Dorsolateral prefrontal cortex (tissue), 122 donors: ENCODE measurements at places on chromosomes 7 and 10.

DNA sequence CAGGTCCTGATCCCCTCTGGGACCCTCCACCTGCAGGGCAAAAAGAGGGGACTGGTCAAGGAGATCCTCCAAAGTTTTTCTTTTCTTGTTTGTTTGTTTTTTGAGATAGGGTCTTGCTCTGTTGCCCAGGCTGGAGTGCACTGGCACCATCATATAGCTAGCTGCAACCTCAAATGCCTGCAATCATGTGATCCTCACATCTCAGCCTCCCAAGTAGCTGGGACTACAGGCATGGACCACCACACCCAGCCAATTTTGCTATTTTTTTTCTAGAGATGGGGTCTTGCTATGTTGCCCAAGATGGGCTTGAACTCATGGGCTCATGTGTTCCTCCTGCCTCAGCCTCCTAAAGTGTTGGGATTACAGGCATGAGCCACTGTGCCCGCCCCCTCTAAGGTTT, 41.0 kb downstream of the EPHB4 start:
- no peak for DNase-seq

DNA sequence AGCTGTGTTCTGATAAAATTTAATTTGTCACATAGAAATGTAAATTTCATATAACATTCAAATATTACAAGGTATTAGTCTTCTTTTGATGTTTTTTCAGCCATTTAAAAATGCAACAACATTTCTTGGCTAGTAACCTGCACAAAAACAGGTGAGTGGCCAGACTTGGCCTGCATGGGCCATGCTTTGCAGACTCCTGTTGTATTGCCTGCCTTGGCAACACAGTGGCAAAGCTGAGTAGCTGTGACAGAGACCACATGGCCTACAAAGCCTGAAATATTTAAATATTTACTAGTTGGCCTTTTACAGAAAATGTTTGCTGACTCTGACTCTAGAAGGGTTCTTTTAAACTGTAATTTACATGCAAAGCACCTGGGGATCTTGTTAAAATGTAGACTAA, 13.5 kb upstream of the TBX20 start:
- DNase-seq: no peak

GRCh38 chr10:121375172-121375571, 223.1 kb downstream of the FGFR2 start:
- no peak for DNase-seq

- no peak for DNase-seq
Observed at GRCh38 chr7:2688409-2689342, 674 bp downstream of the AMZ1 start.
